ENCODE measurements at places on chromosomes 1 and 21.

DNA sequence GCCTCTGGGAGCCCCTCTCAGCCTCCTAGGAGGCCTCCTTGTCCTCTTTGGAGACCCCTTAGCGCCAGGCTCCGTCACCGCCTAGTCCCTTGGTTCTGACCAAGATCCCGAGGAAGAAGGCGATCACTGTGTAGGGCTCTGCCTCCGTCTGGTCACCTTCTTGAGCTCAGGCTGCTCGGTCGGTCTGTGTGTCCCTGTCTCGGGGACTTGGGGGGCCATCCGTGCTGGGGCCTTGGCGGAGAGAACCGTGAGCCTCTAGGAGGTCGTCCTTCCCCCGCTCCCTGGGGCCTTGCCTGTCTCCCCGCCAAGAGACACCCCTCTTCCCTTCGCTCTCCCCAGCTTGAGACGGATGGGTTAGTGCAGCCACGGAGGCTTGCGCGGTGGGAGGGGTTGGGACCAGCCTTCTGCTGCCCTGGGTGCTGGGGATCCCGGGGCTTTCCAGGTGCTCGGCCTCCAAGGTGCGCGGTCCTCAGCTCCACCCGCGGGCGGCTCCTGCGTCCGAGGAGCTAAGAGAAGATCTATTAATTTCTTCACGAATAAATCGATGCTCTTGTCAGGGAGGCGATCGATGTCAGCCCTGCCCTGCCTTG is 701 bp upstream of the INSRR start:
- no peak for DNase-seq

- peak; percentile 64 for DNase-seq
Measured at GRCh38 chr1:115052454-115053083, 22.9 kb downstream of the TSHB start.

DNA sequence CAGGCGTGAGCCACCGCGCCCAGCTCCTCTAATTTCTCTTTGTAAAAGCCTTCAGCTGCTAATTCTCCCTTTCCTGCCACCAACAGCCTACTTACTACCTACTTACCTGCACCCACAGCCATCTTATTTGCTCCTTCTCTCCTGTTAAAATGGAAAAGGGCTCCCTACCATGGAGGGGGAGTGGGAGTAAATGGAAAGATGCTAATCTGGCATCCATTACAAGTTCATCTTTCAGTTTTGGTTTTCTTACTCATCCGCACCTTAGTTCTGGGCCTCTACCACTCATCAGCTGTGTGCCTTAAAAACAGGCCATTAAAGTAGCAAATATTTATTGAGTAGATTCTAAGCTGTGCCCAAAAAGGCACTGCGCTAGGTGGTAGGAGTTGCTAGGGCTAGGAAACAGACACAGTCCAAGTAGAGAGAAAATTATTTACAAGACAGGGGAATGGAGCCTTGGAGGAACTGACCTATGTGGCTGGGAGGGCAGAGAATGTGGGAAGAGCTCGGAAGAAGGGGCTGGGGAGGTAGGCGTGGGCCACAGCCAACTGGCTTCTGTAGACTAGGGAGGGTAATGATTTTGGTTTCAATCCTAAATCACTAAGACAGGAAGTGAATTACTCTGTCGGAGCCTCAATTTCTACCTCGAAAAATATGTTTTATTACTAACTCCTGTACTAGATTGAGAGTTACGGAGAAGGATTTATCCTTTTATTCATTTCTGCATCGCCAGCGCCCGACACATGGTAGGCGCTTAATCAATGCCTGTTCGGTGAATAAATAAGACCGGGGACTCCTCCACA is 685 bp upstream of the DDI2 start:
- DNase-seq: no peak

DNA sequence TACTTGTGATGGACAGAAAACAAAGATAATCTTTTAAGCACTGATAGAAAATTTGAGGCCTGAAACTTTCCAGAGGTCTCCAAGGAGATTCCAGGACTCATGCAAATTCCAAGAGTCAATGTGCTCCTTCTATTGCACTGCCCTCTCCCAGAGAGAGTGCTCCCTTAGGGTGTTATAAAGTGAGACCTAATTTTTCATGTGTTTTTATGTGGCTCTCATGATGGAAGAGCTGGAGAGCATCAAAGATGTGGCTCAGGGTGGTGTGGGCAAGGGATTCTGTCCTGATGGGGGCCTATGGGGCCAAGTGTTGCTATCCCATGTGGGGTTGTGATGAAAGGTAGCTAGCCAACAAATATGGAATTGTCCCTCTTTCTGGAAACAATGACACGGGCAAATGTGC is 101.3 kb downstream of the PRRX1 start:
- no peak for DNase-seq

- DNase-seq: no peak
Measured at GRCh38 chr1:235113183-235113917, 15.3 kb downstream of the TOMM20 start.

GRCh38 chr21:44926331-44927101 is 5.8 kb upstream of the ITGB2 start:
- peak; percentile 69 for DNase-seq

DNA sequence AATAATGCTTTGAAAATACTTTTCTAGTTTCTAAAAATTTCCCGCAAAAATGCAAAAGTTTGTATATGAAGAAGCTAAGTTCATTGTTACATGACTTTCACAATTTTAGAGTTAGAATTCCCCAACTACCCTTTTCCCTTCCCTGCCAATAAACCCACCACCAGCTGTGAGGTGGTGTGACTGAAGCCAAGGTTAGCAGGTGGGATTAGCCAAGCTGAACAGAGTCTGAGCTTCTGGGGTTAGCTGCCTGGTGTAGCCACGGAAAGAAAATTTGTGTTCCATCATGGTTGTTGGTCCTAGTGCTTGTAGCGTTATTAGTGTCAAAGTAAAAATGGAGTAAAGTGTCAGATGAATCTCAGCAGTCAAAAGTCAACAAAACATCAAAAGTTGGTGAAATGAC is 110.9 kb downstream of the ASTN1 start:
- no peak for DNase-seq

DNA sequence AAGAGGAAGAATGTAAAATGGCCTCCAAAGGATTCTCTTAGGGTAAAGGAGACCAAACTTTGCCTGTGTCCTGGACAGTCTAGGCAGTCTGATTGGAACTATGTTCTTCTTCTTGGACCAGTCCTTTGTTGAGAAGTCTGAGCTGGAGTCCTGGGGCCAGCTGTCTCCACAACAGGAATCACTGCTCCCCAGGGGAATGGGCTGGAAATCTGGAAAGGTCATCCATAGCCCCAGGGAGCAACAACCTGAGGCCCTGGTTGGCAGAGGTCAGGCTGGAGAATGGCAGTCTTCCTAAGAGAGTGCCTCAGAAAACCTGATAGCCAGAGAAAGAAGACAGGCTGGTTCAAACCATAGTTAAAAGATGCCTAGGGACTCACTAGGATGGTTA is 68.7 kb downstream of the PLXNA2 start:
- no peak for DNase-seq

DNA sequence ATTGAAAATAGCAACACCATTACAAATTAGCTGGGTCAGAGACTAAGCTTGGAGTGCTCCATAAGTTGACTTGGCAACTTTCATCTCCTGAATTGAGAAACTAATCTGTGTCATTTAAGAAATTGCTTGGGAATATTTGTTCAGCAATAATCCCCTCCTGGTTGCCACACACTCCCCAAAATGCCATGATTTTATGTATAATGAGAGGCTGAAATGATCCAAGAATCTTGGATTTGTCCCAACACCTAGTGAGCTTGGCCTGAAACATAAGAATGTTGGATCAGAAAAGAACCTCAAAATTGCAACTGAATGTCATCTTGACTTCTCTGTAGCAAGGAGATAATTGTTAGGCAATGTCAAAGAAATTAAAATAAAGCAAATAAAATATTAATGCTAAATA is 805.9 kb upstream of the ADAMTS5 start:
- no peak for DNase-seq

- no peak for DNase-seq
Measured at GRCh38 chr1:164971921-164972415, 384.5 kb downstream of the LMX1A start.

DNA sequence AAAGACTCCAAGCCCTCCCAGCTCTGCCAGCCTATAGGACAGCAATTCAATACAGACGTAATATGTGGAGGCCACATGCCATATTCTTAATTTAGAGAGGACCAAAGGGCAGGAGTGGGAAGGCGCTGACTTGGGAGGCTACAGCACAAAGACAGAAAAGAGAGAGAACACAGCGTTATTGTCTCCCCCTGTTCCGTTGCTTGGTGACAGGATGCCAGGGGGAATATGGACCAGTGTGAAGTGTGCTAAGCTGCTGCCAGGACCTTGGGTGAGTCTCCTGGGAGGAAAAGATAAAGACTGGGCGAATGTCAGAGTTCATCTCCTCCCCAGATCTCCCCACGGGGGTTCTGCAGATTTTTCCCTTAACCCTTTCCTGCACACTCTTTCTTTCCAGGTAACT is 102.1 kb upstream of the ADAR start:
- no peak for DNase-seq

DNA sequence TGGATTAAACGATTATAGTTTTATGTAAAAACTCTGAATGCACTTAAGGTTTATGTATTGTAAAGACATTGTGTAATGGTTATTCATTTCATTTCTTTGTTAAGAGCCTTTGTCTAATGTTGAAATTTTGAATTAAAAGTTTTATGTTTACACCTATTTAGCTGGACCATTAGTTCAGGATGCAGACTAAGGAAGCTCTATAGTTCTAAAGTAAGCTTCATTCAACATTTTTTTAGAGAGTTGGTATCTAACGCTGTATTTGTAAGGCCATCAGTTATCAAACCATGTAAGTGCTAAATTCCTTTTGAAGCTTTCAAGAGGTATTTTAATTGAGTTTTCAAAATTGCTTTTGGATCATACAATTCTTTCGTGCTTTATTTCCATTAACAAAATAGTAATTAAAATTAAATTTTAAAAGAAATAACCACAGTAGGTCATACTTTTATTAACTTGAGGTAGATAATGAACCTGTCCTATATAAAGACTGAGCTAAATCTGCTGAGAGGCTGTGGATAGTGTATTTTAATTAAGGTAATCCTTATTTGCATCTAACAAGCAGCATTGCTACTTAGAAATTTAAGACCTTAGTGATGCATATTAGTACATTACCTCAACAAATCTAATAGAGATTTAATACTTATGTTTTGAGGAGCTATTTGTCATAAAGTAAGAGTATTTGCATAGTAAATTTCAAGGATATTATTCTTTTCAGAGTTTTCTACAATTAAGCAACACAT is 47.9 kb downstream of the RWDD3 start:
- DNase-seq: no peak
